HuH-7 (cell line): ENCODE measurements at places on chromosomes 4 and X.

DNA sequence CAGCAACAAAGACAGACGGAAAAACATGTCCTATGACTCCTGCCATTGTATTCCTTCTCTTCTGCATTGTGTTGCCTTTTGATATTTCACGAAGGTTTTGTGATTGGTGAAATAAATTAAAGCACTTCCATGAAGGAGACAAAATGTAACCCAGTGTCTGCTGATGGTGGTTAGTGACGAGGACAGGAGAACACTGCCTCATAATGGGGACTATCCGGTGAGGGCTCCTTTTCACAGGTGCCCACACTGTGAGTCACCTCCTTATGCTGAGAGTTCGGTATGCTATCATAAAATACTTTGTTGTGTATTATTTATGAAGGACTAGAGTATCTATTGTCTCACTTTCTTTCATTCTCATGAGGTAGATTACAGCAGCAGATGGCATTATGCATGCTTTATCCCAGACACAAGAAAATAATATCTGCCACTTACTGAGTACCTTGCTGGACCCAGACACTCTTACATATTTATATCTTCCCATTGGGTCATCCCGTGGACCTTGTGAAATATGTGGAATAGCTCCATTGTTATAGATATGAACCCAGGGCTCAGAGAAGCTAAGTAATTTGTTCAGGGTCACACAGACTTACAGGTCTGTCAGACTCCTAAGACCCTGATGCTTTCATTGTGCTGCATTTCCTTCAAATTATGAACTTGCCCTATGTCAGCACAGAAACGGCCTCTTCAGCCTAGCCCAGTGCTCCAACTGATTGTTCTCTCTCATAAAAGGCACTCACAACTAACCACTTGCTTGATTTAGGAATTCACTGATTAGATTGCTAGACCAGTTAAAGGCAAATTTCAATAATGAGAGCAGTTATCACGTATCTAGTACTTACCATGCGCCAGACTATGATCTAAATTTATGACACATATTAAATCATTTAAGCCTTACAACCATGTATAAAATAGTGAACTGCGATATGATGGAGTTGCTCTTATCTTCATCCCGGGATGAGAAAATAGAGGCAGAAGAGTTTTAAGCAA, 31.2 kb downstream of the PLS3 start:
- DNase-seq = no peak

DNA sequence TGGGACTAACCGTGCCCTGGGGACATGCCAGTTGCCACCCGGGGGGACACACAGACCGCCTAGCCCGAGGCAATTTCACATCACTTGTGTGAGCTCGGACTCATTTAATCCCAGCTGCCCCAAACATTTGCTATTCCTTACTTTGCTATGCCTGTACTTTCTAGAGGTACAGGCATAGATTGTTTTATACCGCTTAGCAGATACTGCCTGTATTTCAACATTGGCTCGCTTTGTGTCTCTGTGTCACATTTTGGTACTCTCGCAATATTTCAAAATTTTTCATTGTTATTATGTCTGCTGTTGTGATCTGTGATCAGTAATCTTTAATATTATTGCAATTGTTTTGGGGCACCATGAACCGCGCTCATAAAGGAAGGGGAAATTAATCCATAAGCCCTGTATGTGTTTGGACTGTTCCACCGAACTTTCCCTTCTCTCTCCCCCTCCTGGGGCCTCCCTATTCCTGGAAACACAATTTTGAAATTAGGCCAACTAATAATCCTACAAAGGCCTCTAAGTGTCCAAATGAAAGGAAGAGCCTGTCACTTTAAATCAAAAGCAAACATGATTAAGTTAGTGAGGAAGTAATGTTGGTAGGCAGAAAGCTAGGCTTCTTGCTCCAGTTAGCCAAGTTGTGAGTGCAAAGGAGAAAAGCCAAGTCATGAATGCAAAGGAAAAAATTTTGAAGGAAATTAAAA, 568 bp upstream of the CASP6 start:
- DNase-seq = no peak

DNA sequence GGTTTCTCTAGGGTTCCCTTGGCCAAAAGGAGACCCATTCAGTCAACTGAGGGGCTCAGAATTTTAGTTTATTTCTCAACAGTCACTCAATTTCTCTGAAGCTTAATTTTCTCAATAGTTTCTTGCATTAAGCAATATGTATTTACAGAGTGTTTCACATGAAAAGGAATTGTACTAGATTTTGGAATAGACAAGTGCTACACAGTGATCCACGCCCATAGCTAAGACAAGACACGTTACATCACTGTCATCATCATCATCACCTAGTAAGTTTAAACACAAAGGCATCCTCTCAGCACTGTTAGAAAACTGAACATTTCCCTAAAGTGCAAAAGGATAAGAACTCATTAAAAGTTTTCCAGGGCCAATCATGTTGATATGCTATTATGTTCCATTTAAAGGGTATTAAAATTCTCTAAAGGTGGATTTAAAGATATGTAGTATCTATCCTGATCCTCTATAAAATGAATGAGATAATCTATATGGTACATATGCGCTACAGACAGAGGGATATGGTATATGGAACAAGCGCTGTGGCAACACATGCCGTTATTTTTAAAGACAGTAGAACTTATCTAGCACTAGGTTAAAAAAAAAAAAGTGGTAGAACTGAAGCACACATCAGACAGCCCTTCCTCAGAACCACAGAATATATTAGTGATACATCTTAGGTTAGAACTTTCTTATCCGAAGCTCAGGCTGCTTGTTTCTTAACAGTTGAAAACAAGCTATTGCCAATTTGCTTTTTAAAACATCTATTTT, 12.1 kb downstream of the PPA2 start:
- no peak for DNase-seq

DNA sequence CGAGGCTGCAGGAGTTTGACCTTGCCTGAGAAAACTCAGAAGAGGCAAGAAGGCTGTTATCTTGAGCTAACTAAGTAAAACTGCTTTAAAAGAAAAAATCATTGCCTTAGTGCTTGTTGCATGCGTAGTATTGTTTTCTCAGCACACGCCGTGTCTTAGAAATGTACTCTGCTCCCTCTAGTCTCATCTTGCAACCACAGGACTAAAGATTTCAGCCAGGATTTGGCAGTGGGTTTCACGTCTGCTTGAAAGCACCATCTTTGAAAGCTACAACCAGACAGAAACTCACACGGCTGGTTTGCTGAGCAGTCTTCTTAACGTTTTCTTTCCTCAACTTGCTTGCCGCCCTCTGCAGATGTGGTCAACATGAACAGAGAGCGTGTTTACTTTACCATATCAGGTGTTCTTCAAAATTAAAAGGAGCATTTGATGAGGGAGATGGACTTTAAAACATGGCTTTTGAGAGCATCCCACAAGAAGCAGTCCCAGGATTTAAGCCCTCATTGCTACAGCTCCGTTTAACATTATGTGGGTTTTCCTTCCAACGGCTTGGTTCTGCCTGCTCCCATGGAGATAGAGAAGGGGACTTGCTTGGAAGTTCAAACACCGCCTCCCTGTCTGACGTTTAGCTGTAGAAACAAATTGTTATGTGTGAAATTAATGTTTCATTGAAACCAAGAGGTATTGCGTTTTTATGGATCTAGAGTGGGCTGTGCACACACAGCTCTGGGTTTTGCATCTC, 3.4 kb downstream of the SORCS2 start:
- no peak for DNase-seq

- no peak for DNase-seq
These were observed at the start of gene CXCL13 for GRCh38 chr4:77605210-77605902. CXCL13 (plus strand) TSS chr4:77605820; CDS start chr4:77605866, 46 bp downstream.

- no peak for DNase-seq
These were observed 42.7 kb downstream of the CNOT6L start for GRCh38 chr4:77776182-77777134.

GRCh38 chr4:78775303-78776078, 659 bp upstream of the BMP2K start:
- DNase-seq = peak; percentile 79

DNA sequence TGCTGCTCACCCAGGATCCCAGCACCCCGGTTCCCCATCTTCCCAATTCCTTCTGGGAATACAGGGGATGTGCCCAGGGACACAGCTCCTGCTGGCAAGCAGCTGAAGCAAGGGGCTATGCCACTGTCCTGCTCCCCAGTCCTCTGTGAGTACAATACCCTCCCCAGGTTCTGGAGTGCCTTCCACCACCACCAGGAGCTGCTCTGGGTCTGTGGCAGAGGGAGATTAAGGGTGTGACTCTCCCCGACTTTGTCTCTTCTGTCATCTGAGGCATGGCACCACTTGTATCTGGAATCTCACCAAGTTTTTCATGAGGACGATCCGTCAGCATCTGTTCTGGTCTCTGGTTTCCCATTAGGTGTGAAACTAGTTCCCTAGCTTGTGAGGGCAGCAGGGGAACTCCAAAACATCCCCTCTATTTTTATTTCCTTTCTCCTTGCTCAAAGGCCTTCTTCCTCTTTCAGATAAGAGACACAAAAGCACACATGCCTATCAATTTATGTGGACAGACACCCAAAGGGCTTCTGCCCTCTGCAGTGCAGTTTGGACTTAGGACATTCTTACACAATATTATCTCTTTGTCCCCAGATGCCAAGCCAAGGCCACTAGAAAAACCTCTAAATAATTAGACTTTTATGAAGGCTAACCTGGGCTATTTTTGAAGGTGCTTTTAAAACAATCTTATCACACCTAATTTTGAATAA, 26.8 kb downstream of the MGST2 start:
- DNase-seq = peak; percentile 35

GRCh38 chrX:145190801-145191389, 56.4 kb upstream of the SPANXN1 start:
- DNase-seq = no peak

DNA sequence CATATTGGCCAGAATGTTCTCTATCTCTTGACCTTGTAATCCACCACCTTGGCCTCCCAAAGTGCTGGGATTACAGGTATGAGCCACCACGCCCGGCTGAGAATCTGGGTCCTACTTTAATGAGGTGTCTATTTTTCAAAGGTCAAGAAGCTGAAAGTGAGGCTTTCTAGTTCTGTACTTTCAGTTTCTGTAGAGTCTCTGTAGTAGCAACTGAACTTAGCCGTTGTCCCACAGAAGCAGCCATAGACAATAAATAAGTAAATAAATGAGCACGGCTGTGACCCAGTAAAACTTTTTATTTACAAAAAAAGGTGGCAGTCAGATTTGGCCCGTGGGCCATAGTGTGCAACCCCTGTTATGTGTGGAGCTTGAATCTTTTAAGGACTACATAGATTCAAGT, 92.0 kb downstream of the FNIP2 start:
- no peak for DNase-seq

GRCh38 chrX:19285857-19286256, 57.9 kb upstream of the PDHA1 start:
- DNase-seq = no peak

DNA sequence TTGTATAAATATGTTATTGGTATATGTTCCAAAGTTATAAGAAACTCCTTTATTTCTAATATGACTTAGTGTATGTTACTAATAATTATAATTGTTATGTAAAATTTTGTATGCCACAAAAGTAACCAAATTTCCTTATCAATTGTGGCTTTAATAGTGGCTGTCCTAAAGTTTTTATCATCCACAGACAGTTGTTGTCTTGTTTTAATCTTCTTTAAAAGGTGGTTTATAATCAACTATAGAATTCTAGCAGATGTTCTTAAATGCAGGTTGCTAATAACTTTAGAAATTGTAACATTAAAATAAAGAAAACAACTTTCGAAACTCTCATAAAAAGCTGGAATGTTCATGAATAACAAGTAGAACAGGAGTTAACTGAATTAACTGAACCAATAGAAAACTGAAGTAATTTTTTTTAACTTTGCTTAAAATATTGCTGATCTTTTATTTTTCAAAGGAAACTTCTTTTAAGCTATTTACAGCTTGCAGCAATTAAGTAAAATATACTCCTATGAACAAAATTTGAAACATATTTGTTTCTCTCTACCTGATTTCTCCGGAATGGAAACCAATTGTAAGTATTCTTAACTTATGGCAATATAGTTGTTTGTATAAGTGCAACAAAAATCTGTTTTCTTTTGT, 24.3 kb downstream of the HSD17B11 start:
- DNase-seq = no peak

- no peak for DNase-seq
These were observed 7.5 kb upstream of the SPINK2 start for GRCh38 chr4:56828784-56829535.

DNA sequence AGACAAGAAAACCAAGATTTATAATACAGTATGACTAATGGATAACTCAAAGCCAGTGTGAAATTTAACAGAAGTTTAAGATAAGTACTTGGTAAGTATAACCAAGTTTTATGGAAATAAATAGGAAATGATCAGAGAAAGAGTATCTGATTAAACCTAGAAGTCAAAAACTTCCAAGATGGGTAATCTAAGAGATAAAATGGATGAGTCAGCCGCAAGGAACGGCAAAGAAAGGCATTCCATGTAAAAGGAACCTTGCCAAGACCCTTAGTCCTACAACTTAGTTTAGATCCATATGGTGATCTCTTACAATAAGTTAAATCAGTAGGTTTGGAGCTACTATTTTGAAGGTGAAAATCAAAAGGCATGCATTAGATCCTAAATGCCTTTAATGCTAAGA, 34.8 kb downstream of the LIN54 start:
- DNase-seq = no peak

- no peak for DNase-seq
These were observed 743.3 kb upstream of the AGA start for GRCh38 chr4:178185517-178185916.

DNA sequence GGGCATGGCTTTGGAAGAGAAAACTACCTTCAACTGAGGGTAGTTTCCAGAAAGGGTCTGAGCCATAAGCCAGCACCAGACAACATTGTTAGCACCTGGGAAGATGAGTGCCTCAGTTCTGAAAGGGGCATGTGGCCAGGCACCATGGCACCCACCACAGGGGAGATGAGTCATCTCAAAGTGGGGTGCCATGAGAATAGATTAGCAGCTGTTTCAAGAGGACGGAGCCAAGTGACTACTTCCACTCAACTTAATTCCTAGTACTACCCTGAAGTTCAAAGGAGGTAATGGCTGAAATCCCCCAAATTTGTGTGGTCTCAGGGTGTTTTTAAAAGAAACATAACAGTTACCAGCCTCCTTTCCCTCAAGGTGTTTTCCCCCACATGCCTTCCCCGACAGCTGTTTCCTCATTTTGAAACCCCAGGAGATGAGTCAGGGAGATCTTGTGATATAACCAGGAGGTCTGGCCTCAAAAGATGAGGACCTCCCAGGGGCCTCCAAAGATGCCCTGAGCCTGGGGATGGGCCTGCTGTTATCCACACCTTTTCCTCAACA, 27.8 kb upstream of the FTHL17 start:
- DNase-seq = no peak
